NCI-H1417 treated with DMSO at 0.1 percent for 48 hours (cell line): ENCODE measurements at places on chromosomes 5 and 9.

GRCh38 chr9:103364753-103365152, 369.6 kb downstream of the CYLC2 start:
- no peak for DNase-seq

DNA sequence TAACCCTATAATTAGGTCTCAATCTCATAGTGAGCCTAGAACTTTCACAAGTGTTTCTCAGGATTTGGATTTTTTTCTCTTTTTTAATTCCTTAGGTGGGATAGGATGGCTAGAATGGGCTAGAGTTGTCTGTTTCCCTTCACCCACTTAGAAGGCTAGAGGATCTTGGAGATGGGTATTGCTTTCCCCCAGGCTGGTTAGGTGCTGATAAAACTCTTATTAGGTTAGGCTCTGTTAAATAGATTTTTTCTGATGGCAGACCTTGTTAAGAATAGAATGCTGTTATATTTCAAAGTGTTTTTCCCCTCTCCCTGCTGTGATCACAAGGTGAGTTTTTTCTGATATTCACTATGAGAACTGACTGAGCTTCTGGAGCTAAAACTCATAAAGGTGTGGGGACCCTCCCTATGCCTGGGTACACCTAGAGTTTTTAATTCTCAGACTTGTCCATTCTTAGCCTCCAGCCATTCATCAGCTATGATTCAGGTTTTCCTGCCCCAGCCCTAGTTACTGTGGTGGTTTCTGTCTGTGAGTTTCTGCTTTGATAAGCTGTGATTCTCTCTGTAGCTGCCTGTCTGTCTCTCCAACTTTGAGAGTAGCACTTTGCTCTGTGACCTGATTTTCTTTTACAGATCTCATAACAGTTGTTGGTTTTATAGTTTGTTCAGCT, 132.4 kb downstream of the HACD4 start:
- no peak for DNase-seq

DNA sequence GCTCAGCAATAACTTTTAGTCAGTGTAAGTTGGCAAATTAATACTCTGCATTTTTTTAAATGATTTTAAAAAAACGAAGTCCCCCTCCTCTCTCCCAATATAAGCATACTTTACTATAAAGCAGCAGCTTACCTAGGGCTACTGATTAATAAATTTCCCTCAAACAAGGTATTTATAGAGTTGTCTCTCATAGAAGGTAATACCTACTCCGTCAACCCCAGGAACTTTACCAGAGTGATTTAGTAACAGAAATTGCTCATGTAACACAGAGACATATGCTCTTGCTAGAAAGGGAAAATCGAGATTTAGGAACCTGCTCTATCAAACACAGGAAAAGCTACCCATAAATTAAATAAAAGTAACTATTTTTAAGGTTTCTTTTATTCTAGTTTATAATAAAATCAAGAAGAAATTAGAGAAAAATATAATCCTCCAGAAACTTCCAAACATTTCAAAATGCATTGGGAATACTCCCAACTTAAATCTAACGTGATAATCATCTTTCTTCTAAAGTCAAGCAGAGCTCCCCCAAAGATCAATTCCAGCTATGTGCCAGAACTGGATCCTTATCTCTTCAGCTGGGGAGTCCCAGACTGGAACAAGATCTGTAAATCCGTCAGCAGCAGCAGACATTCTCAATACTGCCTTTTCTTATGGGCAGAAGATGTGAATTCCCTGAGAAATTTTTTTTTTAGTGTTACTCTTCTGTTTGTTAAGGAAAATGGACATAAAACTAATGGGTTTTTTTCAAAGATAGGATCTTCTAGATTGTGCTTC, 69.6 kb downstream of the ADAMTS16 start:
- DNase-seq: no peak

GRCh38 chr9:98875536-98875935, 68.1 kb downstream of the GALNT12 start:
- no peak for DNase-seq

DNA sequence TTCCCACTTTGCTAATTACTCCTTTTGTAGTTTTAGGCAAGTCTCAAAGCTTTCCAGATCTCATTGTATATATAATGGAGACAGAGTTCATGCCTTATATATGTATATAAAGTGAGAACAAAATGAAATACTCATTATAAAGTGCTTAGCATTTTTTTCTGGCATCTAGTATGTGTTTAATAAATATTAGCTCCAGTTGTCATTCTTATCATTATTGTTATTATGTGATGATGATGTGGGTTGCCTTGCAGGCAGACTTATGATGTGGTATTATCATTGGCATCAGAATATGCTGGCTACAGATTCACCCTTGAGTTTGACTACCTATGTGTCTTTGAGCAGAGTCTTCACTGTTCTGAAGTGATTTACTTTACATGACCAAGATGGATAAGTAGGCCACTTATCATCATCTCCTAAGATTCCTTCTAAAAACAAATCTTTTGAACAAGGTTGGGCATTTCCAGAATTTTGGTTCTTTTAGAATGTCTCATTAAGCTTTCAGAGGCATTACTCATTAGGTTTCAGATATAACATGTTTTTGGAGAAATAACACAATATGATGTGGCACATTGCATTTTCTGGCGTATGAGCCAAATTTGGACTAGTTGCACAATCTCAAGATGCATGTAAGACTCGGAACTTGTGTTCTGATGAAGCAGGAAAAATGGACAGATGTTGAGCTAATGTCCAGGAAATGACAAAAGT, 145.6 kb upstream of the TNC start:
- no peak for DNase-seq

- DNase-seq: no peak
These were observed 51.5 kb downstream of the SEMA4D start for GRCh38 chr9:89446261-89446960.

- no peak for DNase-seq
These were observed 68.7 kb downstream of the PRR16 start for GRCh38 chr5:120532835-120533234.

DNA sequence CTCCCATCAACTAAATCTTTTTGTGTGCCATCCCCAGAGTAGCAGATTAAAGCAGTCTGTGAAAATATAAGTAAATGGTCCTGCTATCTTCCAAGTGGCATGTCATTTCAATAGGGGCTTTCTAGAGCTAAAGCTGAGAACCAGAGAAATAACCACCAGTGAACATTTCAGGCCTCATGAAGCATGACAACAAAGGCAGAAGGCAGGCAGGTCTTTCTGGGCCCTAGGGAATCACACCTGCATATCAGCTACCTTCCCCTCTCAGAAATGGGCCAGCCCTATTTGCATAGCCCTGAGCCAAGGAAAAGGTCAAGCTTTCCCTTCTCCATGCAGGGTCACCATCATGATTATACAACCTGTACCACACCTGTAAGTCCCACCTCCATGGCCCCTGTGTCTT, 205.3 kb downstream of the DEPDC1B start:
- DNase-seq: no peak

DNA sequence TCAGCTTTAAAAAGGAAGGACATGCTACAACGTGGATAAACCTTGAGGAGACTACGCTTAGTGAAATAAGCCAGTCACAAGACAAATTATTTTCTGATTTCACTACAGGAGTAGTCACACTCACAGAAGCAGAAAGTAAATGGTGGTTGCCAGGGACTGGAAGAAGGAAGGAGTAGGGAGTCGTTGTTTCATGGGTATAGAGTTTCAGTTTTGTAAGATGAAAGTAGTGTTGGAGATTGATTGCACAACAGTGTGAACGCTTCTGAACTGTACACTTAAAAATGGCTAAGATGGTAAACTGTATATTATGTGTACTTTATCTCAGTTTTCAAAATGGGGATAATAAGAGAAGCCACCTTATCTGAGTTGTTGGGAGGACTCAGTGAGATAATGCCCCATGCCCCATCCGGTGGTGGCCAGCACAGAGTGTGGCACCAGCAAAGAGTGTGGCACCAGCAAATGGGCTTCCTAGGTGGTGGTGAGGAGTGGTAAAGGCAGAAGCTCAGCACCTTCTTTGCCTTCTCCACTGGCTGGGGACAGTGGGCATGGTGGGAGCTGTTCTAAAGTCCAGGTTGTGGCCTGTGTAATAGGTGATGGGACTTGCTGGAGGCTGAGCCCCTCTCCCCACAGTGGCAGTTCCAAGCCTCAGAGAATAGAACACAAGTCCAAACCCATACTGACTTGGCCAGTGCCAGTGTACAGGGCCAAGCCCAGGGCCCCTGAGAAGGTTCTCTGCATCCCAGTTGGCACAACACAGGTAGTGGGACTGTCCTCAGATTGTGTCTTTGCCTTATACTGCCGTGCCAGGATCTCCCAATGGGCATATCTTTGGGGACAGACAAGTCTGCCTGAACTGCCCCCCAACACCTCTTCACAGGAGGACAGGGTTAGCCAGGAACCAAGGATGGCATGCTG, 4.4 kb downstream of the SLC22A4 start:
- no peak for DNase-seq

DNA sequence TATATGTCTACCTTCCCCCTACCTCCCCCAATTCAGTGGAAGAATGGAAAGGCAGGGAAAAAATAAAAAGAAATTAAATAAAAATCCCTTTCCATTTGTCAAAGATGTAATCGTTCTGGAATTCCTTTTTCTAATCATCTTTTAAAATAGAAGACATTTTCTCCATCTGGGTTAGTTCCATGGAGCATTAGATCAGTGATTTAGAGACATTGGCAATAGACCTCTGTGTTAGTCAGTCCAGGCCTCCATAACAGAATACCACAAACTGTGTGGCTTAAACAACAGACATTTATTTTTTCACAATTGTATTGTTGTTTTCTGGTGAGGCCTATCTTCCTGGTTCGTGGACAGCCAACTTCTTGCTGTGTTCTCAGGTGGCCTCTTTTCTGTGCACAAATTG, 516.6 kb upstream of the DAB2 start:
- no peak for DNase-seq

DNA sequence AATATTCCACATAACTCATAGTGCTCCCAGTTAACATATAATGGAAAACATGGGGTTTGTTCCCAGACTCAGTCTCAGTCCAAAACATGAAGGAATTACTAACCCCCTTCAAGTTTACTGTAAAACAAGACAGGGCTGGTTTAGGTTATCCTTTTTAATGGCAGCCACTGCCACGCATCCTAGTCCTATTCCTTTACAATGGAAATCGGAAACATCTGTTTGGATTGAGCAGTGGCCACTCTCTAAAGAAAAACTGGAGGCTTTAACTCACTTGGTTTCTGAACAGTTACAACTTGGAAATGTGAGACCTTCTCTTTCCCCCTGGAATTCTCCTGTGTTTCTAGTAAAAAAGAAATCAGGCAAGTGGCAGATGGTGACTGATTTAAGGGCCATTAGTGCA, 609.9 kb upstream of the ACO1 start:
- no peak for DNase-seq

DNA sequence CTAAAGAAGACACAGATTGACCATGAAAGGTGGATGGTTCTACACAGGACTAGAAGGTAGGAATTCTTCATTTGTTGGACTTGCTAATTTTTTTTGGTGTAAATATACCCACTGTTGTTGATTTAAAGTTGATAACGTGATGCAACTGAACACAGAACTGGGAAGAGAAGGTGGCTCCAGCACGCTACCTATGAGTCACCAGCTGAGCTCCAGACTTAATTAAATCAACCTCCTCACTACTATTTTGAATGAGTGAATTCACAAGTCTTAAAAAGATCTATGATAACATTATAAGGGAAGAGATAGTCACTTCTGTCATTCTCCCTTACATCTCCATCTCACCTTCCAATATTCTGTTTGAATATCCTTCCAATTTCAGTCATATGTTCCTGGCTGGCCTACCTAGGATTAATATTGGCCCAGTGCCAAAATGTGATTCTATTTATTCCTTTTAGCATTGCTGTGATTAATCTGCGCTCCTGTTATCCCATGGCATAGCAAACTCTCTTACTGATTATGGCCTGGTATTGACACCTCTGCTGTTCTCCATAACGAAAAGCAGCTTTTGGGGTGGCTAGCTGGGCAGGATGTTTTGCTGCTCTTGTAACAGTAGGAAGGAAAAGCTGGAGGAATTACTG, 135.9 kb upstream of the CCDC152 start:
- no peak for DNase-seq

DNA sequence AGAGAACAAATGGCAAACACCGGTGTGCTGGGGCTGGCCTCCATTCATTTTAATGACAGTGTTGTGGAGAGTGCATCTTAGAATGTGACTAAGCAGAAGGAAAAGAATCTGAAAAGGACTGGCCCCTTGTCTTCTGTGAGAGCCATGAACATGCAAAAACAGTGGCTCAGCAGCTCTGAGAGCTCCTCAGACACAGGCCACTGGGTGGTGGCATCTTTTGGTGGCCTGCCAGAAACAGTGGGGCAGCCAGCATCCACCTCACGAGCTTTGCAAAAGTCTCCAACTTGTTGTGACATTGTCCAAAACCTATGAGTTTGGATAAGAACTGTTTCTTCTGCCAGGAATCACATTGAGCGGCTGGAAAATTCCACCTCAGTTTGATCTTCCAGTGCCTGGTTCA, 233.4 kb downstream of the NR3C1 start:
- DNase-seq: no peak

DNA sequence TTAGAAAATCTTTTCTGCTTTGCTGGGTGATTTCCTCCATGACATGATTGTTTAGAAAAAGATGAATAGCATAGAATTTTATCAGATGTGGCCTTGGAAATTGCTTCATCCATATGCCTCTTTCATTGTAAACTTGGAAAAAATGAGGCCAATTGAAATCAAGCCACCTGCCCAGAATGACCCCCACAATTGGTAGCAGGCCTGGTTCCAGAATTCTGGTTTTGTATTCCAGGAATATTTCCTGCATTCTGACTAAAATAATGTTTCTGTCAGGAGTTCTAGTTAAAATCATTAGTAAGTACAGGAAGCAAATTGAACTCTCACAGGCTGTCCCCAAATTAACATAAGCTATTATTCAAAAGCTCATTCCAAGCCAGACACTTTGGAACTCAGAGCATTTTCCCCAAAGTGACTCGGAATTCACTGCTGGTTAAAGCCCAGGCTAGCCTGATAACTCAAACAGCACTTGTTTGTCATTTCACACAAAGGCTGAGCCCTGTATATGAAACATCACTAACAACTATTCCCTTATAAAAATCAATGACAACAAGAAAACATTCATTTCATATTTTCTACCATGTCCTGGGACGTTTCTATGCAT, 75.1 kb upstream of the ADCY2 start:
- DNase-seq: no peak

GRCh38 chr5:3393920-3394597, 201.6 kb upstream of the IRX1 start:
- peak; percentile 37 for DNase-seq

DNA sequence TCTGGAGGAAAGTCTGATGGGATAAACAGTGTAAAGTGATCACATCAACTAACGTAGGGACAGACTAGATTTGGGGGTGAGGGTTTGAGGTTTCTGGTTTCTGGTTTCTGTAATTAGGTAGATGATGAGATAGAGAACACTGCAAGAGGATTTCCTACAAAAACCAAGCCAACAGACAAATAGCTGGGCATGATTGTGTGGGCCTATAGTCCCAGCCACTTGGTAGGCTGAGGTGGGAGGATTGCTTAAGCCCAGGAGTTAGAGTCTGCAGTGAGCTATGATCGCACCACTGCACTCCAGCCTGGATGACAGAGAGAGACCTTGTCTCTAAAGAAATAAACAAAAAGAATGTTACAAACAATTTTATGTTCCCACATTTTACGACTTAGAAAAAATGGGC, 34.4 kb upstream of the RNU6ATAC start:
- DNase-seq: no peak

GRCh38 chr5:9198394-9198793, 347.5 kb downstream of the SEMA5A start:
- DNase-seq: no peak
